ENCODE measurements at places on chromosomes 6 and 20.

DNA sequence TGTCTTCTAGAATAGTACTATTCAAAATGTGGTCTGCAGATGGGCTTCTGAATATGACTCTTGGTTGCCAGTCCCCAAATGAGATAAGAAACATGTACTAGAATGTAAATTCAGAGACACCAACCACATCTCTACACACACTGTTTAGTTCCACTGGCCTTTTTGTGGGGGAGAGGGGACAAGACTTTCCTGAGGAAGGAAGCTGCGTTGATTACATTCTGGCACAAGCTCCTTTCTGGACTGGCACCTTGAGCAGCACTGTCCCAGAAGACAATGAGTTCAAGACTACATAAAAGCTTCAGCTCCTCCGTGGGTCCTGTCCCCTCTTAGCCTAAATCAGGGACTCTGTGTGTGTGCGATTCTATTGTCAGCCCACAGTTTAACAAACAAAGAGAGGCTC lies 6.9 kb upstream of the IYD start:
- DNase-seq = no peak

- DNase-seq = no peak
These were observed 64.1 kb downstream of the GFOD1 start for GRCh38 chr6:13423252-13423651.

GRCh38 chr20:39042279-39043150 lies 80.4 kb downstream of the DHX35 start:
- DNase-seq = no peak

GRCh38 chr20:63276956-63277355 lies 4.3 kb downstream of the ARFGAP1 start:
- no peak for DNase-seq

GRCh38 chr20:19964289-19965265 lies 52.6 kb upstream of the NAA20 start:
- no peak for DNase-seq
